Anterior cingulate cortex (tissue), 58 donors: ENCODE measurements at places on chromosomes 6 and 20.

GRCh38 chr6:139547122-139547776 lies 172.8 kb upstream of the CITED2 start:
- no peak for DNase-seq

- no peak for DNase-seq
Observed at GRCh38 chr6:83917001-83917400, 57.5 kb downstream of the CYB5R4 start.

DNA sequence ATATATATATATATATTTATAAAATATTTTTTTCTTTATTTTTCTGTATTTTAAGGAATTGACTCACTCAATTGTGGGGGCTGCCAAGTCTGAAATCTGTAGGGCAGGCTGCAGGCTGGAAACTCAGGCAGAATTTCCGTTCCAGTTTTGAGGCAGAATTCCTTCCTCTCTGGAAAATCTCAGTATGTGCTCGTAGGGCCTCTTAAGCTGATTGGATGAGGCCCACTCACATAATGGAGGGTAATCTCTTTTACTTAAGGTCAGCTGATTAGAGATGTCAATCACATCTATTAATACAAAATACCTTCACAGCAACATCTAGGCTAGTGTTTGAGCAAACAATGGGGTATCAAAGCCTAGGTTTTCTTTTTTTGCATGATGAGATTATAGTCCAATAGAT lies 244.7 kb upstream of the RNF24 start:
- DNase-seq, result no peak

- no peak for DNase-seq
Observed at GRCh38 chr6:122388945-122389344, 10.5 kb upstream of the HSF2 start.

GRCh38 chr20:1427457-1428054 lies 34.7 kb upstream of the FKBP1A start:
- no peak for DNase-seq

GRCh38 chr6:134258849-134259306 lies 59.0 kb downstream of the SGK1 start:
- DNase-seq, result no peak

- DNase-seq, result no peak
Observed at GRCh38 chr20:3547906-3548305, 77.1 kb downstream of the ATRN start.

DNA sequence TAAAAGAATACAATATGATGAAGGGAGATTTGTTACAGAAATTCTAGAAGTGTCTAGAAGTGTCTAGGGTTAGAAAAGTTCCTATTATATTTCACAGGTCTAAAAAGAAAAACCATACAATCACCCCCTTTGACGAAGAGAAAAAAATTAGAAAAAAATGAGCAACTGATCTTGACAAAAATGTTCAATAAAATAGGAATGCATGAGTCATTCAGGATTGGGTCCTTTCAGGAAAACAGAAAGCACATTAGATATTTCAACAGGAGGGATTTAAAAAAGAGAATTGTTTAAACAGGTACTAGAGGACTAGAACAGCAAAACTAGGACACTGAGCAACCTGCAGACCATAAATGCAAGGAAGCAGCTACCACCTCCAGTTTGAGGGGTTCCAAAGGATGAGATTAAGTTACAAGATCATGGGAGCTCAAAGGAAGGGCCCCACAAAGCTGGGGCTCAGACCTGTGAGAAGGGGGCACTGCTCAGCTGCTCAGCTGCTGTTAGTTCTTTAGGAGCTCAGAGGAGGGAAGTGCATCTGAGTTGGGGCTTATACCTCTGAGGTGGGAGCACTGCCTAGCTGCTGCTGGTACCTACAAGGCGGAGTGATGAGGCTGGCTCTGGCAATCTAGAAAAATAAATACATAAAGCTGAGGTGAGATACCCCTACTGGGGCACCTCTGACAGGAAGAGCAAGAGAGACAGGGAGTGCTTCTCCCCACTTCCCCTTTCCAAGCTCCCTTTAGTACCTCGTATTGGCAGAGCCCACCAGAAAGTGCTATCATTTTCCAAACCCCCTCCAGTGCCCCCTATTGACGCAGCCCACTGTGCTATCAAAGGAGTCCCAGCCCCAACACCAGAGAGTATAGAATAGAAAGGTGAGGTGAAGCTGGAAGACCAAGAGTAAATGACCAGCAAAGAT lies 27.1 kb upstream of the BEND6 start:
- no peak for DNase-seq

GRCh38 chr20:1490643-1491195 lies 501 bp downstream of the SIRPB2 start:
- DNase-seq, result no peak

DNA sequence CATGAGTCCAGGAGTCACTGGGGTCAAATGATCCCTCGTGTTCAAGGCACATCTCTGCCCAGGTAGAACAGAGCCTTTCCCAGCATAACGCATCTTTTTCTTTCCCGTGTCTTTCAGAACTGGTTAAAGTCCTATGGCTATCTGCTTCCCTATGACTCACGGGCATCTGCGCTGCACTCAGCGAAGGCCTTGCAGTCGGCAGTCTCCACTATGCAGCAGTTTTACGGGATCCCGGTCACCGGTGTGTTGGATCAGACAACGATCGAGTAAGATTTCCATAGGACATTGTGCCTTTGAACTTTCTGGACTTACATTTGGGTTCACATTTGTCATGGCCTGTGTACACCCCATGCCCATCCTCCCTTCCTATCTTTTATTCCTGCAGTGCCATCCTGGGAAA lies 20.2 kb downstream of the MMP24 start:
- no peak for DNase-seq

DNA sequence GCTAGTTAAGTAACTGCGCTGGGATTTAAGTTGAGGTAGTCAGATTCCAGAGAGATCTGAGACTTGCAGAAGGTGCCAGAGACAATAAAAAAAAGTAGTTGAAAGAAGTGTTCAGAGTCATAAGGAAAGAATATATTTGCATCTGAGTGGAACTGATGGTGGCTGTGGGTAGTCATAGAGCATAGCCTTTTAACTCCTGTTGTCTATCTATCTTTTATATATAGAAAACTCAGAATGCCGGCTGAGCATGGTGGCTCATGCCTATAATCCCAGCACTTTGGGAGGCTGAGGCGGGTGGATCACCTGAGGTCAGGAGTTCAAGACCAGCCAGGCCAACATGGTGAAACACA lies 62.0 kb downstream of the CARMIL1 start:
- DNase-seq, result no peak

DNA sequence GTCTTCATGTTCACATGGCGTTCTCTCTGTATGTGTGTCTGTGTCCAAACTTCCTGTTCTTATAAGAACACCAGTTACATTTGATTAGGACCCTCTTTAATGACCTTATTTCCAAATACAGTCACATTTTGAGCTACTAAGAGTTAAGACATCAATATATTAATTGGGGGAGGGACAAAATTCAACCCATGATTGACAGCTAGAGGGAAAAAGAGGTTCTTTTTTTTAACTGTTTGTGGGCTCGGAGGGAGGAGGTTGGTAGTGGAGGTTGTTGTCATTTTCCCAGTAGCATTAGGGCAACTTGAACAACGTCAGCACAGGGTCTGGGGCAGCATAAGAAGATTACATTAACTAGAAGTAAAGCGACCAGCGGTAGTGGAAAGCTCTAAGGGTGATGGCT lies 2.3 kb upstream of the GMDS start:
- no peak for DNase-seq

DNA sequence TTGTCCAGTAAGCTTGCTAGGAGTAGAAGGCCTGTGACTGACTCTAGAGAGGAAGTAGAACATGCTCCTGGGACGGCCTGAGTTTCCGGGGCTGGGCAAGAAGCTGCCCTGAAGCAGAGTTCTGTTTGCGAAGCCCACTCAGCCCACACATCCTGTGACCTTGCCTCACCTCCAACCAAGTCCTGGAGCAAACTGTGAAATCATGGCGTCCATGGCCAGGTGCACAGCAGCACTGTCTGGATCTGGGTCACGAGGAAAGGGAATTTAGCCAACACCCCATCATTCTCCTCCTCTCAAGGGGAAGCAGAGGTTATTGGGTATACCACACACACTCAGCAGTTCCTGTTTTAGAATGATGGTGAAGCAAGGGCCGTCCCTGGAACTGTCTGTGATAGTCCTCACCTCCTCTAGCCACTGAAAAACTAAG lies 87.5 kb downstream of the CRYBG1 start:
- peak; percentile 15 for DNase-seq

DNA sequence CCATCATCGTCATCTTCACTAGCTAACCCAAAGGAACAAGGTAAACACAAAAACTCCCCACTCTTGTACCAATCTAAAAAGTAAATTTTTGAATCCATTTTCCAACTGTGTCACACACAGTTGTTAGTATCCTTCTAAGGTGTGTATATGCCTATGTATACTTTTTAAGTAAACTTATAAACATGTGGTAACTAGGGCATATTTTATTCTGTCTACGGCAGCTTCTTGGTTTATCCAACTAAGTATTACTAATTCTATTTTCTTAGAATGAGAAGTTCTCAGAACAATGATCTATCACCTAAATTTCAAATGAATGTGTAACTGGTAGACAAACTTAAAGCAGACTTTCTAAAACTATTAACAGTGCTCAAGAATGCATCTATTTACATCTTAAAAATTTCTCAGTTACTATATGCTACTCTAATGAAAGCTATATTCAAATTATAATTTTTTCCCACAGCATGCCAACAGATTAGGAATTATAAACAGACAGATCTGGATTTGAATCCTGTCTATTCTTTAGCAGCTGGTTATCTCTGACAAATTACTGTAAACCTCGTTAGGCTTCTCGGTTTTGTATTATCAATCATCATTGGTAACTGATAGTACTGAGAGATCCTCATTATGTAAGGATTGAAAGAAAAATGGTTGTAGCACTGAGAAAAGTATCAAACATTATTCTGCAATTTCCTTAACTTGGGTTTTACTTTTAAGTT lies 1.8 kb upstream of the PLN start:
- DNase-seq, result no peak

DNA sequence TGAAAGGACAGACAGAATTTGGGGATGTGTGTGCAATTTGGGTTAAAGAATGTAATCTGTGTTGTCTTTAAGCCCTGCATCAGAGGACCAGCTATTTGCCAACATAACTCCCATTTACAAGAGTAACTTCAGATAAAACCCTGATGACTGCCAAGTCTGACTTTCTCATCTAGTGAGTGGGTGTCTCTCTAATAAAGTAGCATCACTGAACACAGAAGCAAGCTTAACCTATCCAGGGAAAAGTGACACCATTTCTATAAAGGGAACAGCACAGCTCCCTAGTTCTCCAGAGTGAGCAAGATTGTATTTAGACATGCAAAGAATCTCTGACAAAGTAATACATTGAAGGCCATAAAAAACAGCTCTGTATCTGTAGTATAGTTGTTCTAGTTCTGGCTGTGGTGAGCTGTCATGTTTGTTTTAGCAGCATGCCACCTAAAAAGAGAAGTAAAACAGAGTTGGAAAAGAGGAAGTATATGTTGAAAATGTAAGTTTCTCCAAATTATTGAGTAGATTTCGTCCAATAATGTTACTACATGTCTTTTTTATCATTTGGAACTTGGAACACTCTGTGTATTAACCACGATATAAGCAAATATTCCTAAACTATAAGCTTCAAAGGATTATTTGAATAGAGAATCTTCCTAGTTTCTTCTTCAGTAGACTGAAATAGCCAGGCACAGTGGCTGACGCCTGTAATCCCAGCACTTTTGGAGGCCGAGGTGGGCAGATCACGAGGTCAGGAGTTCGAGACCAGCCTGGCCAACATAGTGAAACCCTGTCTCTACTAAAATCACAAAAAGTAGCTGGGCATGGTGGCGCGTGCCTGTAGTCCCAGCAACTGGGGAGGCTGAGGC lies 8.8 kb upstream of the PIM1 start:
- no peak for DNase-seq

DNA sequence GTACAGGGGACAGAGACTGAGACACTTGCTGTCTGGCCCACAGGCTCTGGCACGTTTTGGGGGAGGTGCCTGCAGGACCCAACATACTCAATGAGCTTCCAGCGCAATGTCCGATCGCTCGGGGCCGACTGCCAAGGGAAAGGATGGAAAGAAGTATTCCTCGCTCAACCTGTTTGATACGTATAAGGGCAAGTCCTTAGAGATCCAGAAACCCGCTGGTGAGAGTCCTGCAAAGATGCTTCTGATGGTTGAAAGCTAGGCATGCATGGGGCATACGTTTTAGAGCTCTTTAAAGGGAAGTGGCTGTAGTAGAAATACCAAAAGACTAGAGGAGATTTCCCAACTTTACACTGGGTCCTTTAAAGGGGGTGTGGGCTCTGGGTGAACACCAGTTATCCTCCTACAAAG lies 2.2 kb downstream of the PRRC2A start:
- no peak for DNase-seq

DNA sequence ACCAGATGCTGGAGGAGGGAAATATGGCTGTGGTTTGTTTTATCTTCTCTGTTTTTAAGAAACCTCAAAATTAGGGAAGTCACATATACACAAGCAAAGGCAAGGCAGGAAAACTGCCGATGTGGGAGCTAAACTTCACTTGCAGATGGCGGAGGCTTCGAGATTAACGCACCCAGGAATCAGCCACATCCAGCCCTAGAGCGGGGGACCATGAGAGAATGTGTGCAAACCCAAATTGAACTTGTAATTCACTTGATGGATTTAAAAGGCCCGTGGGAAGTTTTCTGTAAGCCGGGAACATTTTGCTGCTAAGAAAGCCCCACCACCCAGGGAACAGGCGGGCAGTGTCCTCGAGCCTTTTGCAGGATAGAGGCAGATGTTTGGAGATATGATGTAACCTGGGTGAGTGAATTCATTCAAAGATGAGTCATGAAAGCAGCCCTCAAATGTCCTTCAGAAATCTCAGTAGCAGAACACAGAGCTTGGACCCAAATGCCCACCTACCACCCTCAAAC lies 39.9 kb downstream of the PREX1 start:
- DNase-seq, result no peak

GRCh38 chr20:51306081-51306480 lies 236.4 kb downstream of the NFATC2 start:
- no peak for DNase-seq

- DNase-seq, result no peak
Observed at GRCh38 chr20:37417617-37418467, 71.9 kb downstream of the SRC start.

DNA sequence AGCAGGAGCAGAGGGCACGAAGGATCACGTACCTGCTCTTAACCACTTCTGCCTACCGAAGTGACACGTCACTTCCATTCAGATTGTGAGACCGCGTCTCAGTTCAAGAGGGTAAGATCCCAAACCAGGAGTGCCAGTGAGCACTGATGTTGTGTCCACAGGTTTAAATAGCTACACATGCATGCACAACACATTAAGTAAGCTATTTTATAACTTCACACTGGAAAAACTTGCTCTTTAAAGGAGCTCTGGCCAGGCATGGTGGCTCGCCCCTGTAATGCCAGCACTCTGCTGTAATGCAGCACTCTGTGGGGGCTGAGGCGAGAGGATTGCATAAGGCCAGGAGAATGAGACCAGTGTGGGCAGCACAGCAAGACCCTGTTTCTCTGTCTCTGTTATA lies 21.1 kb downstream of the ABHD12 start:
- DNase-seq, result no peak

- no peak for DNase-seq
Observed at GRCh38 chr20:21286775-21287174, 16.4 kb upstream of the XRN2 start.

DNA sequence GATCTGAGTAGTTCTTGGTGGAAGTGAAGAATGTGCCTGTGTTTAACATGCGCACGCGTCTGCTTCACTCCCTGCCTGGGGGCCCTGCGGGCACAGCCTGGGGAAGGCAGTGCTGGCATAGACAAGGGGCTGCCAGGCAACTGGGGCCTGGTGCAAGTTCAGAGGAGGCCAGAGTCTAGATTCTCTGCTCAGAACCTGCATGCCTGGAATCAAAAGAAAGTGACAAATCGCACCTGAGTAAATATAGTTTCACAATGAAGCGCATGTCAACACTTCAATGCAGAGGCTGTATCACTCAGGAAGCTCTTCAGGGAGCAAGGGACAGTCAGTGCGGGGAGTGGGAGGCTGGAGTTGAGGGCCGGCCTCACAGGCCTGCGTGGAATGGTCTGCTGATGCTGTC lies 24.2 kb upstream of the PPP1R14C start:
- no peak for DNase-seq
